ENCODE measurements at places on chromosomes 5 and 9.

GRCh38 chr5:53418409-53418808 is 62.0 kb upstream of the FST start:
- DNase-seq, result no peak

GRCh38 chr5:157860898-157861890 is 2.2 kb upstream of the CLINT1 start:
- DNase-seq, result no peak

GRCh38 chr9:85276741-85277140 is 465.0 kb downstream of the AGTPBP1 start:
- no peak for DNase-seq

DNA sequence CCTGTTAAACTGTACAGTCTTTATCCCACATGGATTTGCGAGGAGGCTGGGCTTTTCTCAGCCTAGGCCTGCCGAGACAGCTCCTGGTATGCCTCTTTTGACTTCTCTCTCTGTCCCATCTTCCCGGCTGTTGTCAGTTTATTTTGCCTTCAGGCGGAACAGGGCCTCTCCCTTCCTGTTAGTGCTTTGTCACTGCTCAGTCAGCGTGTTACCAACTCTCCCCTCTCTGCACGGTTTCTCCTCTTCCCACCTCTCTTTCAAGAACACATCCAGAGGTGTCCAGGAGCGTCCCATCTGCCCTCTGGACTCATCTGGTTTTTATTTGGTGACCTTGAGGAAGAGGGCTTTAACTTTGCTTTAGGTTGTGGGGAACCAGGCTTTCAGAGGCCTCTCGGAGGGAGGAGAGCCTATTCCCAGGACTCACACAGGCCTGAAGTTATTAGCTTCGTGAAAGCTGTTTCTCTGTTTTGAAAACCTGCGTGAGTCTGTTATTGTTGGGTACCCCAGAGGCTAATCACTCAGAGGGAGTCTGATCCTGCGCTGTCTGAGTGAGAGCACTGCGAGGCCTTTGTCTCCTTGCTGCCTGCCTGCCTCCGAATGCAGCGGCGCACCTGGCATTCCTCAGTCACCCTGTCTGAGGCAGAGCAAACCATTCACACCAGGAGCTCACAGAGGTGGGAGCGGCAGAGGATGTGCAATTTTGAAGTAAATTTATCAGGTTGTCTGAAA is 234.4 kb upstream of the MPDZ start:
- DNase-seq, result no peak

DNA sequence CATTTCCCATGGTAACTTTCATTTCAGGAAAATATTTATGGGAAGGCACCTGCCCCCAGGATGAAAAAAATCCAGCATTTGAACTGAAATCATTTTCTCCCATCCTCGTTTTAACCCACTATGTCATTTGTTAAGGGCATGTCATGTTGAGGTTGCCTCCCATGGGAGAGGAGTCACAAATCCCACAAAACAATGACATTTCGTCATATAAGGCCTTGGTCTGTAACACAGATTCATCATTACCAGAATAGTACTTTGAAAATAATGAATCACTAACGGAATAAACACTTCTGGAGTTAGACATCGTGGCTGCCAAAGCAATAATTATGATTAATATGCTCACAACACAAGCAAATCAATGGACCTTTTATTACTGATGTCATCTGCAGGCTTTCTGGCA is 274.1 kb downstream of the NDUFS4 start:
- DNase-seq, result no peak

GRCh38 chr9:22590336-22591033 is 143.9 kb downstream of the DMRTA1 start:
- DNase-seq, result no peak

- peak; percentile 50 for DNase-seq
Observed at GRCh38 chr9:130448035-130448624, 3.4 kb downstream of the ASS1 start.

GRCh38 chr5:125190232-125191087 is 444.0 kb upstream of the ZNF608 start:
- DNase-seq, result no peak

DNA sequence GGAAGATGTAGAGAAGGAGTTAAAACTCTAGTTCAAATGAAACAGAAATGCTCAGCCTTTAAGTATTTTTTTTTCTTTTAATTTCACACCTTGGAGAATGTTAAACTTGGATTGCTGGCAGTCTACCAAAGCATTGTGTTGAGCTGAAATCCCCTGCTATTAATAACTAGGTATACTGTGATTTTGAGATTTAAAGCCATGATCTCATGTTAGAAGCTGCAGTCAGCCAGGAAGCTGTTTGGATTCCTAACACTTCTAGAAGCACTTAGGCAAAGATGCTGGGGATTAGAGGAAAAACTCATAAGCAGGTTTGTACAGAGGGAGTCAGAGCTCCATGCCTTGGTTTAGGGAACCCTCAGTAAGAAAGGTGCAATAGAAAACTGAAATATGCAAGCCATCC is 141.4 kb downstream of the KIF4B start:
- DNase-seq, result no peak

- no peak for DNase-seq
Observed at GRCh38 chr5:126527892-126528291, 67.1 kb downstream of the ALDH7A1 start.

DNA sequence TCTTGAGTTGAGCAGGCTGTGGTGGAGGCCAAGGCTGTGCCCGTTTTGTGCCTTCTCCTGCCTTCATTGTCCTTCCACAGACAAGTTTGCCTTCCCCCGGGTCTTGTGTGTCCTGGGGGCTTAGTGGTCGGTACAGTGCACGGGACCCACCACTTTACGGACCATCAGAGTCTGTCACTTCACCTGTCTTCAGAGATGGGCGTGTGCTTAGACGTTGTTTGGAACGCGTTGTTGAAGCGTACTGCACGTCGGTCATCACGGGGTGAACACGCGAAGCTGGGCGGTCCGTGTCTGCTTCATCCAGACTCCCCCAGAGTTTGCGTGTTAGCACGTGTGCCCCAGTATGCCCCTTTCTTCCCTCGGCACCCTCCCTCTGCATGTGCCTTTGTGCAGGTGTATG is 24.8 kb downstream of the CEP72 start:
- DNase-seq, result no peak

- DNase-seq, result no peak
Observed at GRCh38 chr5:119828541-119828940, 199.2 kb downstream of the FAM170A start.

GRCh38 chr9:75170898-75171360 is 82.6 kb downstream of the OSTF1 start:
- peak; percentile 33 for DNase-seq

DNA sequence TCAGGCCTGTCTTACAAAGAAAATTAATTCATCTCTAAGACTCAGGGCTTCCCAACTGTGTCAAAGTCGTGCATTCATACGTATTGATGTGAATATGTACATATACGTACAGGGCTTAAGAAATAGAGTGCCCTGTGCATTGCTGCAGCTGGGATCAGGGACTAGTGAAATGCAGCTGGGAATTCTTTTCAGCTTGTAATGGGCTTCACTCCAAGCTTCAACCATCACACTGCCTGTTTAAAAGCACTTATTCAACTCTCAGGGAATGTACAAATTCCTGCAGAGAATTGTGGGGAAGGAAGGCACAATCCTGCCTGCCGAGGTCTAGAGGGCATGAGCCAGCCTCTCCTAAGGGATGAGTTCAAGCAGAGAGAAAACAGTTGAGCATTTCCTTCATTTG is 59.6 kb upstream of the MAN2A1 start:
- DNase-seq, result no peak

- DNase-seq, result no peak
Observed at GRCh38 chr5:67879620-67880510, 335.7 kb upstream of the PIK3R1 start.

DNA sequence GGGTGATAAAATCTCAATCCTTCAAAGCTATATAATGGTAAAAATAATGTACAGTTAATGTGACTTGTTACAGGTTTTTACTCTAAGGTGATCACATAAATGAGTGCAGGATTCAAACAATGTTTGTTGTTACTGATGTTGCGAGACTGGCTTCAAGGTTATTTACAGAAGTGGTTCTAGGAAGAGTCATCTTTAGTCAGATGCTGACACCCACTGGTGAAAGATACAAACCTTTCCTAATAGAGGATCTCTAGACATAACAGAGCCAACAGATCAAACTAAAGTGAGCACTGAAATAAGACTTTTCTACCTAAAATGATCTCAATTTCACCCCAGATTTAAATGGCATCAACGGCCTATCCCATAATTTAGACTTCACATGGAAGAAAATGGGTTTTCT is 20.2 kb downstream of the ARSB start:
- DNase-seq, result peak; percentile 41

DNA sequence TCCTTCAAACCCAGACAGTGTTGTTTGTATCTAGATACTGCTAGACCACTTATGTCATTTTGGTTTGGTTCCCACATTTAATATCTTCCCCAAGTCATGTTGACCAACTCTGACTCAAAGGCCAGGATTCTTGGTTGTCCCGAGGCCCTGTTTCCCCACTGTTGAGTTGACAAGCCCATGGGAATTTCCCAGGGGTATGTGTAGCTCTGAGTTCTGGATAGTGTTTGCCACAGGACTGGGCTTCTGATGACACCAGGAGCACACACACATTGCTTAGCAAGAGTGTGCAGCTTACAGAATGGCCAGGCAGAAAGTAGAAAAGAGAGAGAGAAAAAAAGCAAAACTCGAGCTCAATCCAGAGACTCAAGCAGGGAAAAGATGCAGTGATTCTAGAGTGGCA is 214.4 kb downstream of the NXNL2 start:
- DNase-seq, result no peak

DNA sequence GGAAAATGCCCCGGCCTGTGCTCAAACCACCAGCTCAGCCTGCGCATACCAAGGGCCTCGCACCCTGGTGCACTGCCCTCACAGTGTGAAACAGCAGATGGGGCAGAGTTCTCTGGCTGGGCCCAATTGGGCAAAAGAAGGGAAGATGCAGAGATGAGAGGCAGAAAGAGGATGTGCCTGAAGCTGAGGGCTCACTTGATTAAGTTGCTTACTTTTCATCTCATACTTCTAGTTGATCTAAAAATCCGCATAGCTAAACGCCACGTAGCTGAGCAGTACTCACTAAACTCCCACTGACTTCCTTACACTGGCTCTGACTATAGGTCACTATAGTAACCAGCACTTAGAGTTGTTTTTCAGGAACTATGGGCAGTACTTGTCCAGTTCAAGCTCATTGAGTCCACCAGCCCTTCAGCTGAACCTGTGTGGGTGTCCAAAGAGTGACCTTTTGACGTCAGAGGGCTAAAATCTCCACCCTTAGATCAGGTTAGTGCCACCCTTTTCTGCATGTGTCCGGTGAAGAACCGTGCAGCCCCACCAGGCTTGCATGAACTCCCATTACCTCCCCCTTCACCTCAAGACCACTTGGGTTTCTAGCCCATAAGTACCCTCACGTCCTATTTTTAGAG is 215.2 kb downstream of the AUH start:
- DNase-seq, result no peak

- DNase-seq, result no peak
Observed at GRCh38 chr5:151005187-151005949, 15.0 kb upstream of the GPX3 start.

- no peak for DNase-seq
Observed at GRCh38 chr5:164600929-164601535, 1095.6 kb downstream of the MAT2B start.

DNA sequence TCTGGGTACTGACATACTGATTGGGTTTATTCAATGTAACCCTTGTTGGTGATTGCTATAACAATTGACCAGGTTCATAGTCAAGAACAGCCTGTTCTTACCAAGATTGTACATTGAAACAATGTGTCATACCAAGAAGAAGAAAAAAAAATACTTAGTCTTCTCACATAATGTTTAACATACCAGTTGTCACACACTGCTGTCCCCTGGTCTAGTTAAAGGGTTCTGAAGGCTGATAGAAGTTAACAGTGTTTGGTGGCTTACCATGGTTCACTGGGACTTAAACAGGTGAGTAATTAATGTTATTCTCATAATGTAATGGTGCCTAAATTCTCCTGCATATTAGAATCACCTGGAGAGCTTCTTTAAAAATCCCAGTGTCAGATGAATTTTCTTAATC is 18.5 kb upstream of the CDC42SE2 start:
- no peak for DNase-seq

GRCh38 chr5:124868676-124869075 is 122.2 kb upstream of the ZNF608 start:
- no peak for DNase-seq
